ENCODE measurements at places on chromosomes 12 and 14.

GRCh38 chr12:53994264-53995001, 5.5 kb upstream of the HOXC9 start:
- no peak for DNase-seq

DNA sequence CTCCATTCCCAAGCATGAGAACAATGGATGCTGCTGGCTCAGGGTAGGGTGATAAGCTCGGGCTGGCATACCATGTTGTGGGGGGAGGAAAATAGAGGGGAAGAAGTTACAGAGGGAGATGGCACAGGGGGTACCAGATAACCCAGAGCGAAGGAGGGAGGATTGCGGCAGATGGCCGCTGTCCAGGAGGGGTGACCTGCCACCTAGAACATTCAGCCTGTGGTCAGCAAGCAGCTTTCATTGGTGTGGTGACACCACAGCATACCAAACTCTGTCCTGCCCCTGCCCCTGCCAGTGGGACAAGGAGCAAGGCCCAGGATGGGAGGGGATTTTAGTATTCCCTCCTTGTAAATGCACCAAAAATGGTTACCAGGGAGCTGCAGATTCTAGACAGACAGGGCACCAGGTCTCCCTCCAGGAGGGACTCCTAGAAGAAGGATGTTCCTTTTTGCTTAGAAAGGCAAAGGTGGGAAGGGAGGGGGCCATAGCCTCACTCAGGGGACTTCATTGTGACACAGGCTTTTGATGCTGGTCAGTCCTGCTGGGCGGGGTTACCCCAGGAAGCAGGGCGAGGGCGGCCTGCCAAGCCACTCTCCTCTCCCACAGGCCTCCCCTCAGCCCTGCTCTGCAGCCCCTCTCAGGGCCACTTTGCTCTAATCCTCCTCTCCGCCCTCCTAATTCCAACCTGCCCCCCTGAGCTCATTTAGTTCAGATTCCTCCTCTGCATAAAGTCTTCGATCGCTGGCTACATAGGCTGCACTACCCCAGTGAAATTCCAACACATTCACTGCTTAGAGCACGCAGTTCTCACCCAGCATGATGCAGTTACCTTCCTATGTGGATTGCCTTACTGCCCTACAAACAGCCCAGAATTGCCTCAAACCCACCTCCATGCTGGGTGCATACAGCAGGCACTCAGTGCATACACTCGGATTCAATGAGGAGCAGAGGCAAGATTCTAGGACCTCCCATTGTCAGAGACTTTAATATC, 36.0 kb upstream of the PLEKHG6 start:
- no peak for DNase-seq

DNA sequence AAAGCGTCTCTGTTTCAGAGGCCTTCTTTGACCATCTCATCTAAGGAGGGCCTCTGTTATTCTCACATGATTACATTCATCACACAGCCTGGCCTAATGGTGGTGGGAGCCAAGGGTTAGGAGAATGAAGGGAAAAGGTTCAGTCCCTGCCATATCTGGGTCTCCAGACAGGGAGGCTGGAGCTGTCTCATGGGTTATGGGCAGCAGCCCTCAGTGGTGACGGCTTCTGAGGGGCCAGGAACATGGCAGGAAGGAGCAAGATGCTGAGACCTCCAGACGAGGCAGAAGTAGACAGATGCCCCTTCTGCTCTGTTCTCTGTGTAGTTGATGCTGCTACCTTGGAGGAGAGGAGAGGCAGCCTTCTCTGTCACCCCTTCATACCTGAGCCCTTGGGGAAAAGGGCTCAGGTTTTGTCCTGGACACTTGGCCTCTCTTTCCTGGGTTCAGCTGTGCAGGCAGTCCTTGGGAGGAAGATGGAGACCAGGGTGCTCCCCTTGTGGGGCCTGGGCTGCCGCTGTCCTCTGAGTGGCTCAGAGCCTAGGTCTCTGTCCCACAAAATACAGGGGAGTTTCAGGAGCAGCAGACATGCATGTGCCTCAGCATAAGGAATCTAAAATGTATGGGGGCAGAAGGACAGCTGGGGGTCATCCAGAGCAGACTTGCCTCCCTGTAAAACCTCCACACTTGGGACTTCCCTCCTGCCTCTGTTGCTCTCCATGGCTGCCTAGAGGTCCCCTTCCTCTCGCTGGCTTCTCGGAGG, 3.6 kb downstream of the IFI27L2 start:
- no peak for DNase-seq

- DNase-seq = no peak
These were observed 79.3 kb upstream of the NRXN3 start for GRCh38 chr14:78090864-78091263.

- DNase-seq = no peak
These were observed 44.5 kb downstream of the NUAK1 start for GRCh38 chr12:106094304-106094703.

DNA sequence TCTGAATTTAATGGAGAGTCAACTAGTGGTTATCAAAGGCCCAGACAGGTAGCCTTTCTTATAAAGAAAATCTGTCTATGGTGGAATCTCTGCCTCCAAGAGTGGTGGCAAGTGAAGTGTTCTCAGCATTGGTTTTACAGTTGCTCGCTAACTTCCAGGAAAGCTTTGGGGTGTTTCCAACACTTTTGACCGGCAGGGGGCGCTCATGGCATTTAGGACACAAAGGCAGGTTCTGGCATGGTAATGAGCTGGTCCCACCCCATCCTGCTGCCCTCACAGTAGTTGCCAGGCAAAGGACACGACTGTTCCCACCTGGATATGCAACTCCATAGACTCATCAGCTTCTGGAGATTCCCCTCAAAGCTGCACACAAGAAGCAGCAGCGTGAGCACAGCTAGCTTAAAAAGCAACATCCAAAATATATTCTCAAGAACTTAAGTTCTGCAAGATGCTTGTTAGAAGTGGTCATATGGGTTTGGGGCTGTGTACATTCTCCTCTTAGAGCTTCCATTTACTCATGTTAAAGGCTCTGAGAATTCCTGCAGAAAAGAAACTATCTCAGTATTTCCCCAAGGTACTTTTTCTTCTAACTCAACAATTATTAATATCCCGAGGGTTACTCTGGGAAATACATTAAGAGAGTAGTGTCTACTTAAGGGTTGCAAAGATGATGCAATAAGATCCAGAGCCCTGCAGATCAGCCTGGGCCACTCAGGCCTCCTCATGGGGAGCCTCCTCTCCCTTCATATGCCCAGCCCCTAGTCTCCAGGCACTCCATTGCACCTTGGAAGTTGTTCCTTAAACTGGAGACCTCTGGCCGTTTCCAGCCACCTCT, 14.8 kb downstream of the PROX2 start:
- peak; percentile 87 for DNase-seq

- DNase-seq = no peak
These were observed 120.0 kb downstream of the DNAI7 start for GRCh38 chr12:25074954-25075353.

All from ELR (cell line).